Pons (tissue), 1 donor: ENCODE measurements at places on chromosomes 1 and 21.

DNA sequence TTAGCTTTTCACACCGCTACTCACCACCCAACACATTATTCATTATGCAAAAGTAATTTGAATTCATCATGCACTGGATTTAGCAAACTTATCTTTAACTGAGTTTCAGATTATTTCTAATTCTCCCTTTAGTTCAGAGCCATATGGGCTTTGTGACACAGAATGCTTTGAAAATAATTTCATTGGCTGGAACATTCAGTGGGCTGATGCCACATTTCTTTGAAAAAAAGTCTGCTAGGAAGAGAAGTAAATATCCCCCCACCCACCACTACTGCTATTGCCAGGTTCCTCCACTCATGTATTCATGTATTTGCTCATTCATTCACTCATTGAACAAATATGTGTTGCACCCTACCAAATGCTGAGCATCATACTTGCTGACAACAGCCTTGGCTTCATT, 280.5 kb downstream of the DSCAM start:
- no peak for DNase-seq

GRCh38 chr1:201149400-201149799, 4.9 kb downstream of the TMEM9 start:
- DNase-seq, result no peak

DNA sequence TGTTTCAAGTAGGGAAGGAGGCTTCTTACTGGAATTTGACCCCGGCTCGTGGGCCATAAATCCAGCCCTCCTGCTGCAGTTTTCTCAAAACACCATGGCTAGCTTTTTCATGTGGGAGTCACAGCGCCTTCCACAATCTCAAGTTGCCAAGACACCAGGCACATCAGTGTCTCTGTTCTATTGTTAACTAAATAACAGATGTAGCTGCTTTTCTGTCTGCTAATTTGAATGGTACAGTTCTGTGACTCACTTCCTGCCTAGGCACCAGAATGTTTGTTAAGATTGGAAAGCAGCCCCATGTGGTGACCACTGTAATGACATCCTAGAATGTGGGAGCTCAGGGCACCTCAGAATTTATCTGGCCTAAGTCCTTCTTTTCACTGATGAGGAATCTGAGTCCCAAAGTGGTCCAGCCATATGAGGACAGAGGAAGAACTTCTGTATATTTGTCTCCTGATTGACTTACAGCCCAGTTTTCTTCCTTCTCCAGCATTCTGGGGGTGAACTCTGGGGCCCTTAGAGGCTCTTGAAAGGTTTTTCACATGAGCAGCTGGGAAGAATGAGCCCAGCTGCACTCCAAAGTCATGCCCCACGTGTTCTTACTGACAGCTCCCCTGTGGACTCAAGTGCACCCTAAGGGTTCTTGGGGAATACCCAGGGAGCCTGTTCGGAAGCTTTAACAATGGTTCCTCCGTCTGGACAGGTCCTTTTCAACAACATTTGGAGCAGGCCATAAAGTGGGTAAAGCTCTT, 27.5 kb downstream of the TRIM45 start:
- no peak for DNase-seq

- no peak for DNase-seq
Observed at GRCh38 chr1:14975119-14975518, 178.4 kb upstream of the TMEM51 start.

- DNase-seq, result no peak
Observed at GRCh38 chr1:91490501-91490900, 10.2 kb upstream of the CDC7 start.

DNA sequence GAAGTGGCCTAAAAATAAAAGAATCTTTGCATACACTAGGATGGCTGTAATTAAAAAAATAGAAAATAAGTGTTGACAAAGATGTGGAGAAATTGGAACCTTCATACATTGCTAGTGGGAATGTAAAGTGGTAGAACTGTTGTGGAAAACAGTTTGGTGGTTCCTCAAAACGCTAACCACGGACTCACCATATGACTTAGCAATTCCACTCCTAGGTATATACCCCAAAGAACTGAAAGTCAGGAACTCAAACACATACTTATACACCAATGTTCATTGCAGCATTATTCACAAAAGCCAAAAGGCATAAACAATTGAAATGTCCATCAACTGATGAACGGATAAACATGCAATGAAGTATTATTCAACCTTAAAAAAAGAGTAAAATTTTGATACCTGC, 10.8 kb upstream of the HMGCL start:
- DNase-seq, result no peak

DNA sequence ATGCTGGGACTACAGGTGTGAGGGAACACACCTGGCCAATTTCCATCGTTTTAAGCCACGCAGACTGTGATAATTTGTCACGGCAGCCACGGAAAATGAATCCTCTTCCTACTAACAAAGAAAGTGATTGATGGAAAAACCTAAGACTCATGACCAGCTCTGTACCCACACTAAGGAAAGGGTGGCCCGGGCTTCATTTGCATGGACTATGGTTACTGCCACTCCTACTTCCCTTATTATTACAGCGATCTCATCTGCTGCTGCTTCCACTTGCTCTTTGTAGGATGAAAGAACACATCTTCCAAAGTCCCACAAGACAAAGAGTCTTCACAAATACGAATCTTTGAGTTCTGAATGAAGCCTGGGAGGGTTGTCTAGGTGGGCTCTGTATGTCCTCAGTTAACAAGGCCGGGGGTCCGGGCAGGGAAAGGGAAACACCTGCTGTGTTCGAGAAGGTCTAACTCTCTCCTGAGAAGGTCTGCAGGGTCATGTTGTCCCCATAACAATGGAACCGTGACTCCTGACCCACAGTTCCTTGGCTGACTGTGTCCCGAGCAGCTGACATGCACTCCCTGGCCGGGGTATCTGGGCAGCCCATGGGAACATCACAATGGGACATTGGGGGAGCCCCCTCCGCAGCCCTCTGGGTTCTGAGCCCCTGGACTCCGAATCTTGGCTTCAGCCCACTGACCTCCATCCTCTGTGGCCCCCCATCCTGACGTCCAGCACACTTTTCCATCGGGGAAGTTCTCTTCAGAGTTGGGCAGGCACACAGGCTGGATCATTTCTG, 13.3 kb upstream of the TFF1 start:
- no peak for DNase-seq

- no peak for DNase-seq
Observed at GRCh38 chr1:166956872-166957271, 18.5 kb downstream of the ILDR2 start.

DNA sequence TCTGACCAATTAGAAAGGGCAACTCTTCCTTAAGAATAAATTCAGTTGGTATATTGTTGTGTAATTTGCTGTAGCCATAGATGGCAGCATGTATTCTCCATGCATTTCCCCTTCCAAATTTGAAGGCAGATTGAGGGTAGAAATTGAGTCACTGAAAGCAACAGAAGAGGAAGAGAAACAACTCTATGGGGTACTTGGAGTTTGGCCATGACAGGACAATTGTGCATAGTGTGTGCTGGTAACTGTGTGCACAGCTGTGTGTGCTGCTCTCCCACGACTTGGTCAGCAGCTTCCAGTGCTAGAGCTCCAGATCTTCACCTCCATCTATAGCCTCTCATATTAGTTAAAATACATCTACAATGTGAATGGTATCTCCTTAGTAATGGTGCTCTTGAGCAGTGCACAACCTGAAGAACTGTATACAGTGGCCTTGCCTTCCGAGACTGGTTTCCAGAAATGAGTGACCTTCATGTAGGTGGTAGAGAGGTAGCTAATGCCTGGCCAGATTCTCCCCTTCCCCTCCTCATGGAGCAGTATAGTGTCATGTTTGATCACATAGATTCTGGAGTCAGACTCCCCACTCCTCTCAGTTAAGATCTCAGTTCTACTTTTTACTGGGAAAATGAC, 882 bp upstream of the FCAMR start:
- peak; percentile 52 for DNase-seq

- no peak for DNase-seq
Observed at GRCh38 chr1:178495741-178496409, 889 bp downstream of the CLEC20A start.

- no peak for DNase-seq
Observed at GRCh38 chr1:77797991-77798390, 18.5 kb downstream of the MIGA1 start.

DNA sequence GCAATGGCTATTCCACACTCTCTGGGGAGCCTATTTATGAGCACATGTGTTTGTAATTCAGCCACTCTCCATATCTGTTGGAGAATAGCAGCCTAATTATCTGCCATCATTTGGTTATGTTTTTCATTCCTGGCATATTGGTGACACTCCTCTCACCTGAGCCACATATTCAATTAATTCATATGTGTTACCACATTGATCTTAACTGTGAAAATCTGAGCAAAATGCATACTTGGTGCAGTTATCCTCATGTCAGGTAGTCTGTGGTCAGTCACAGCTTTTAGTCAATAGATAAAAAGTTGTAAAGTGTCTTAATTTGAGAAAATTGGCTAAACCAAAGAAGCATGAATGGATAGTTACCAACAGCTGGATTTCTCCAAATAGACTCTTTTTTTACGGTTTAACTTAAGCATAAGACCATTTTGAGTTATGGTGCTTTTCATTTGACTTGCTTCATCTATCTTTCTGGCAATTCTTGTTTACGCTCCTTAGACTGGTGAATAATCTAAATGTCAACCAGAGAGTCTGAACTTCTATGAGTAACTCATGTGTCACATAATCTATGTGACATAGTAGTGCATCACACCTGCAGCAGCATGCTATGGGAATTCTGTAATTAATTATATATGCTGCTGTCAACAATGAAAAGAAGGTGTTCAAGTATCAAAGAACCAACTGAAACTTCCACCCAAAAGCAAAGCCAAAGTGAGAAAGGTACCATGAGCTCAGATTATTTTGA, 187.7 kb upstream of the SGIP1 start:
- DNase-seq, result no peak

GRCh38 chr1:180585994-180586359, 27.2 kb downstream of the OVAAL start:
- no peak for DNase-seq

DNA sequence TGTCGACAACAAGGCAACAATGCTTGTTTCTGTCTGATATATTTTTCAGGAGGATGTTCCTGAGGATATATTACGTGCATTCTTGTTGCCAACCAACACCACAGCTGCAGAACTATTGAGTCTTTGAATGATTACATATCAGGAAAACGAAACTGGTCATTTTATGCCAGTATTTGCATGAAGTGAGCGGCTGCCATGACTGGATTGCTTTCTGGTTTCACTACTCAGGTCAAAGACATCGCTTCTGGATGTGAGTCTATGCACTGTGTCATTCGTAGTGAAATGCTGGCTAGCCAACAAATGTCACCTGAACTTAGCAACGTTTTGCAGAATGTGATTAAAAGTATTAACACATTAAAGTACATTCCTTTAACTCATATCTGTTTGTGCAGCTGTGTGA, 35.8 kb upstream of the OLFM3 start:
- DNase-seq, result no peak
